Retinal pigment epithelial cell (primary cell): ENCODE measurements at places on chromosomes 4 and X.

GRCh38 chrX:80879143-80879542 lies 69.5 kb upstream of the BRWD3 start:
- no peak for DNase-seq

DNA sequence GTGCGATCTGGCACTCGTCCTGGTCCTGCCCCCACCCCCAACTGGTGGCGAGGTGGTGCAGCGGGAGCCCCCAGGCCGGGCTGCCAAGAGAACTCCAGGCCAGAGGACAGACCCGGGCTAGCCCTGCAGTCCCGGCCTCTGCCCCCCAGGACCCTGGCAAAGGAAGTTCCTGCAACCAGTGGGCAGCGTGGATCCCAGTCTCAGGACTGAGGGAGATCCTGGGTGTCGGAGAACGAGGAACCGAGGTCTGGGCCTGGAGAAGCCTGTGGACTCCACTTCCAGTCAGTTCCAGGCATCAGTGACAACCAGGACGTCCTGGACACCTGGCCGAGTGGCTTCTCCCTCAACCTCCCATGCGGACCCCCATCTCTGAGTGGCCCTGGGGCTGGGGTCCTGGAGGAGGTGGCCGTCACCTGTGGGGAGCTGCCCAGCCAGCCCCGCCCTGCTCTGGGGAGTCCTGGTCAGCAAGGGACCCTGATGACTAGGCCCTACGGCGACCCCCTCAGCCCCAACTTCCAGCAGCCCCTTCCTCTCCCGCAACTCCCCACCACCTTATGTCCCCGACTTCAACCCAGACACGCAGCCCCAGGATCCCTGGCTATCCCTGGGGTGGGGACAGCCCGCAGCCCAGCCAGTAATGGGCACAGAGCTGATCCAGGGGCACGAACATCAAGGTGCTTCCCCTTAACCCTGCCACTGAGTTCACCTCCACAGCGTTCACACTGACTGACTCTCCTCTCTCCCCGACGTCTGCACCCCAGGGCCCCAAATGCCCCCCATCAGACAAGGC lies 53.7 kb upstream of the NKX1-1 start:
- DNase-seq: no peak

DNA sequence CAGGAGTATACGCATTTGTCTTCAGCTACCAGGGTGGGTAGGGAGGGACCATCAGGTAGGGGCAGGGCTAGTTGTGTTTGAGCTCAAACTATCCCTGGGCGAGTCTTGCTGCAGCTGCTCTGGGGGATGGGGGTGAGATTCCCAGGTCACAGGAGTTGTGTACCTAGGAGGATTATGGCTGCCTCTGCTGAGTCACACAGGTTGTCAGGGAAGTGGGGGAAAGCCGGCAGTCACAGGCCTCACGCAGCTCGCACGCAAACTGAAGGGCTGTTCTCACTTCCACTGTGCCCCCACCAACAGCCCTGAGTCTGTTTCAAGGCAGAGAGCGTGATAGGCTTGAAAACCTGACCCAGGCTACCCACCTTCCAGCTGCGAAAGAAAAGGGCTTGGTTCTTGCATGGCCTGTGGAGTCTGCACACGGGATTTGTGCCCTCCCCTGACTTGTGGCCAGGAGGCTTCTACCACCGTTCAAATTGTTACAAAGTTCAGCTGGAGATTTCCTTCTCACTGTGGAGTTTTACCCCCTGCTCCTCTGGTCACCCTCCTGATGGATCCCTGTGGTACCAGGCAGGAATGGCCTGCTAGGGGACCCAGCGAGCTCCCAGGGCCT lies 63.8 kb downstream of the ARFIP1 start:
- no peak for DNase-seq

GRCh38 chr4:56817840-56818491 lies 3.5 kb downstream of the SPINK2 start:
- DNase-seq: no peak

GRCh38 chr4:104066533-104066932 lies 346.7 kb upstream of the TACR3 start:
- DNase-seq: no peak

GRCh38 chr4:108834835-108835384 lies 72.1 kb upstream of the ETNPPL start:
- no peak for DNase-seq

- DNase-seq: no peak
These were observed 526.3 kb upstream of the FAM241A start for GRCh38 chr4:111618908-111619307.

DNA sequence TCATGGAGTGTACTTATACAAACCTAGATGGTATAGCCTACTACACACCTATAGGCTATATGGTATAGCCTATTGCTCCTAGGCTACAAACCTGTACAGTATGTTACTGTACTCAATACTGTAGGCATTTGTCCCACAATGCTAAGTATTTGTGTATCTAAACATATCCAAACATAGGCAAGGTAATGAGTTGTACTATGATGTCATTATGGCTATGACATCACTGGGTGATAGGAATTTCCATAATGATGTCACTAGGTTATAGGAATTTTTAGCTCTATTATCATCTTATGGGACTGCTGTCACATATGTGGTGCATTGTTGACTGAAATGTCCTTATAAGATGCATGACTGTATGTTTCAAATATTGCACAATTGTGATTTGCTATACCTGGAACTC lies 5.5 kb upstream of the PAGE1 start:
- no peak for DNase-seq

DNA sequence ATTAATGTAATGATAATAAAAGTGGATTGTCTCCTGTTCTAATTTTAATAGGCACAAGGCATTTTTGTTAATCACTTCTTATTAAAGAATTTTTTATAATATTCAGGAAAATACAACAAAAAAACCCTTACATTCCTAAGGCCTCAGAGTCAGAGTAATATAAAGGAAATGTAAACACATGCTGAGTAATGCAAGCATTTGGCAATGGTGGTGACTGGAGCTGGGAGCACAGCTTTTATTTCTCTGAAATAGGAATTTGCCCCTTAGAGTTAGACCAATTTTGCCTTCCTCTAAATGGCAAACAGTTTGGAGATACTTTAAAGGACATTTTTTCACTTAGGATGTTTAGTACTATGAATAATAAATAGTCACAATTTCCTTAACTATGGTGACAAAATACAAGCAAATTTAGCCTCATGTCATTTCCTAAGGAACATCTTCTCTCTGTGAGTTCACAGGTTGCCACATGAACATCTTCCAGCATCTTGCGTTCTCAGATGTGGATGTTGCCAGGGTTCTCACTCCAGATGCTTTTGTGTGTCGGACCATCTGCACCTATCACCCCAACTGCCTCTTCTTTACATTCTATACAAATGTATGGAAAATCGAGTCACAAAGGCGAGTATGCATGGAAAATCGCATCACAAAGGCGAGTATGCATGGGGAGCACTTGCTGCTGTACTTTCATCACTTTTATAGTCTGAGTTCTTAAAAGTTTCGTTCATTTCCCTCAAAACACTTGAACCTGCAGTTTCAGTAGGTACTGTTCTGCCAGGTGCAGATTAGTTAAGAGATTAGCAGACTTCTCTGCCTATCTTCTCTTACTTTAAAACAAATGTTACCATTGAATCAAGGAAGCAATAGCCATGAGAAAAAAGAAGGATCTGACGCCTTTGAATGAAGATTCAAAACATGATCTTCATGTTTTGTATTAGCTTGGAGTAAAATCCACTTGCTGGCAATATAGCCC lies 15.9 kb upstream of the F11 start:
- DNase-seq: no peak

GRCh38 chr4:25441519-25442117 lies 64.6 kb downstream of the ANAPC4 start:
- DNase-seq: peak; percentile 22

DNA sequence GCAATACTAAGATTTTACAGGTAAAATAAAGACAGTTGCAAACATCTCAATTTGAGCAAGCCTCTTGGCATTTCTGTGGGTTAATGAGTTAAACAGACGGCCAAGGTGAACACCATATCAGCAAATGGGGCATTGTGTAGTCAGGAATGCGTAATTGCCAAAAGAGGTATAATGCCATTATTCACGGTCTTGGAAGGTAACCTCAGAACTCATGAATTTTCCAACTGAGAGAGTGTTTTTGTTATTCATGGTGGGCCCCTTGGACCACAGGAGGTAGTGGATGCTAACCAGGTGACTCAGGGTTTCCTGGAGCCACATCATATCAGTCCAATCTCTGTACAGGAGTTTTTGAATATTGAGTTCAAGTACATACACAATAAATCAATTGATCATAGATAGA lies 368.0 kb upstream of the TECRL start:
- no peak for DNase-seq

- no peak for DNase-seq
These were observed 167.5 kb downstream of the ADGRA3 start for GRCh38 chr4:22348410-22348809.

DNA sequence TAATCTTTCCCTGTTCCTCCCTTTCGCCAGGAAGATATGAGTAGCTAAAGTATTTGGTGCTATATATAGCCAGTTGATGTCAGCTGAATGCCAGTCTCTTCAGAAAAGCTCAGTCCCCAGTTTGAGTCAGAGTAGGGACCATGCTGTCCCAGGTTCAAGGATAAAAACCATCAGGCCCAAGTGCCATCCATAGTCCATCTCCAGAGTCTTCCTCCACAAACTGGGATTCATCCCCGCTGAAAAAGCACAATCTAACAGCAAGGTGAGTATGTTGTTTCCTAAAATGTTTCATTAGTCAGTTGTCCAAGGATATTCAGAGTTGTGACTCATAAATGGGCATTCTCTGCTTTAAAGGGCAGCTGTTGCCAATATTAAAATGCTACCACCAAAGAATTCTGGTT lies at the start of gene MYOZ2:
MYOZ2 (plus strand) TSS at position 112 of the 401 bp plus-strand sequence. CDS start 694 bp downstream, outside the sequence.
- no peak for DNase-seq
